ENCODE measurements at places on chromosomes 13 and 19.
A peak's percentile ranks its signal among the peaks of the same experiment; 100 is the strongest.

- peak; percentile 57 for DNase-seq
Observed at GRCh38 chr19:49920624-49921363, 8.2 kb upstream of the ATF5 start.

- no peak for DNase-seq
Observed at GRCh38 chr19:8468761-8469373, 24.1 kb downstream of the HNRNPM start.

DNA sequence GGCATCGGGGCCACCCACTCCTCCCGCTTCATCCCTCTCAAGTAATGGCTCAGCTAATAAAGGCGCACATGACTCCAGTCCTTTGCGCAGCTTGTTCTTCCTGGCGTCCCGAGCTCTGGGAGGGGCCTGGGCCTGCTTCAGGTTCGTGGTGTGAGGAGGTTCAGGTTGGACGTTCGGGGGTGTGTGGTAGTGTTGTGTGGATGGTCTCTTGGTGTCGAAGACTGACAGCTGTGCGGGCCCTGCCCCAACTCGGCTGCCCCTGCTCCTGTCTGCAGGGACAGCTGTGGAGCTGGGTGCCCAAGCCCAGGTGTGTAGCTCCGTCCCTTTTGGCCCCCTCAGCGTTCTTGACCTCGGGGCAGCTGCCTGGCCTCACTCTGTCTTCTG, 2.2 kb downstream of the RPS15 start:
- DNase-seq, result no peak

DNA sequence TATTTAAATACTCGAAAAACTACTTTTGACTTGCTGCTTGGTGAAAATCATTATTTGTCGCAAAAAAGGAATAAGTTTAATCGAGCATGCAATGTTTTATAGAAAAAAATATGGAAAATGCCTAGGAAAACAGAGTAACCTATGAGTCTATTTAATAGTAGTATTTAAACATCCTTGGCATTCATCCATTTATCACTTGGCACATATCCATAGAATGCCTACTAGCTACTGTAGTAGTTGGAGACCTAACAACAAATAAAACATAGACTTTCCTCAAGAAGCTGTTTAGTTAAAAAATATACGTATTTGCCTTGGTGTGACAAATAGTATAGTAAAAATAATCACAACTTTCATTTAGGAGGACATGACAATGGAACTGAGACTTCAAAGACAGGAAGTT, 302.1 kb downstream of the DIAPH3 start:
- no peak for DNase-seq
